HAP-1 (cell line): ENCODE measurements at places on chromosomes 4 and X.
A peak's percentile ranks its signal among the peaks of the same experiment; 100 is the strongest.

- no peak for DNase-seq
Observed at GRCh38 chr4:139685180-139685579, 19.6 kb downstream of the MGST2 start.

DNA sequence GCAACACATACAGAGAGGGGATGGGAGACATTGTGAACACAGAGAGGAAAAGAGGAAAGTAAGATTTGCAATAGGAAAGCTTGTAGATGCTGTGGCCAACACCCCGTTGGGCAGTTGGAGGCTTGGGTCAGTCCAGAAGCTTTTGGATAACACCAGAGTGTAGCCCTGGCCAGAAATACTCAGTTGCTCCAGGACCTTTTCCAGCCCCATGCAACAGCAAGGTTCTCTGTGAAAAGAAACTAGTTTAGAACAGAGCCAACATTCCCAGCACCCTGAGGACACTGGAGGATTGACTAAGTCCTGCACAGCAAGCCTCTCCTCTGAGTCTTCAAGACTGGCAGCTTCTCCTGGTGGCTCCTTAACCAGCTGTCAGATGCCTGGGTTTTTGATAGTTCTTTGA, 27.9 kb upstream of the NAF1 start:
- no peak for DNase-seq

GRCh38 chrX:154719132-154719675, 31.7 kb downstream of the GAB3 start:
- no peak for DNase-seq

GRCh38 chr4:119049342-119049741, 86.3 kb upstream of the MYOZ2 start:
- no peak for DNase-seq

- no peak for DNase-seq
Observed at GRCh38 chrX:130885508-130885907, 17.5 kb downstream of the ENOX2 start.

GRCh38 chr4:94307231-94307871, 35.3 kb downstream of the HPGDS start:
- DNase-seq, result no peak

DNA sequence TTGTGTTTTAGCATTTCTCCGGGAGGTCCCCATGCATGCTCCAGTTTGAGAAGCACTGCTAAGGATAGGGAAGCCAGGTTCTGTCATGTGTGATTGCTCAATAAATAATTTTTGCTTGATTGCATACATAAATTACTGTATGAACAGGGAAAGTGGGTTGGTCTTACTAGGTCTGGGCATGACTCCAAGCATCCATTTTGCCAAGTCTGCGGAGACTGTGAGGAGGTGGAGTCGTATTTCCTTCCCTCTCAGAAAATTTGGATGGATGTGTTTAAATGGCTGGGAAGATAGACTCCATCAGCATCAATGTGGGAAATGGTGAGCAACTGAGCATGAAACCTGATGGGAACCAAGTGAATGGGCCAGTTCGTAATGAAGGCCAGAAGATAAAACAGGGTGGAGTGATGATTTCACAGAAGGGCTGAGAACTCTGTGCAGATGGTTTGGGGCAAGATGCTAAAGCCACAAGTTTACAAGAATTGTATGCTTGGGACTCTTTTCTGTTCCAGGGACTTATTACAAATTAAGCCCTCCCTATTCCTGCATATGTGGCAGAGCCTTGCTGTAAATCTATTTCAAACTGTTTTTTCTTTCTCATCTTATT, 84.1 kb downstream of the NHS start:
- no peak for DNase-seq

DNA sequence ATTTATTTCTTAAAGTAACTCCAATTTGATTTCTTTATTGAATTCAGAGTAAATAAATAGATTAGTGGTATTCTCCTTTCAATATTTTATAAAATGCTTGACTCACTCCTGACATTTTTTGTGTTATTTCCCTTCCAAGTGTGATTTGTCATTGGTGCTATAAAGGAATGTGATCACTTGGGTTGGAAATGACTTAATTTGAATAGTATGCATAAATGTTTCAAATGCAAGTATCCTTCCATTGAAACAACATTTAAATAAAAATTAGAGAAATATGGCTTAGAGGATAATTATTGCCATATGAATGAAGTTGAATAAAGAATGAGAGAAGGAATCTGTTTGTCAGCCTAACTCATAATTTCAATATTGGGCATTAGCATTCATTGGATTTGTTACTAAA, 182.7 kb downstream of the PABPC4L start:
- no peak for DNase-seq

DNA sequence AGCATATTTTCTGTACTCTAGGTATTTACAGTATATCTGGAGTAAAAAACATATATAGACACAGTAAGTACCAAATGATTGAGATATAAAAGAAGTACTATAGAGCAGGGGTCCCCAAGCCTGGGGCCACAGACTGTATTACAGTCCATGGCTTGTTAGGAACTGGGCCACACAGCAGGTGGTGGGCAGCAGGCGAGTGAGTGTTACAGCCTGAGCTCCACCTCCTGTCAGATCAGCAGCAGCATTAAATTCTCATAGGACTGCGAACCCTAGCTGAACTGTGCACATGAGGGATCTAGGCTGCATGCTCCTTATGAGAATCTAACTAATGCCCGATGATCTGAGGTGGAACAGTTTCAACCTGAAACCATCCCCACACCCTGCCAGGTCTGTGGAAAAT, 300.7 kb downstream of the NR3C2 start:
- no peak for DNase-seq

DNA sequence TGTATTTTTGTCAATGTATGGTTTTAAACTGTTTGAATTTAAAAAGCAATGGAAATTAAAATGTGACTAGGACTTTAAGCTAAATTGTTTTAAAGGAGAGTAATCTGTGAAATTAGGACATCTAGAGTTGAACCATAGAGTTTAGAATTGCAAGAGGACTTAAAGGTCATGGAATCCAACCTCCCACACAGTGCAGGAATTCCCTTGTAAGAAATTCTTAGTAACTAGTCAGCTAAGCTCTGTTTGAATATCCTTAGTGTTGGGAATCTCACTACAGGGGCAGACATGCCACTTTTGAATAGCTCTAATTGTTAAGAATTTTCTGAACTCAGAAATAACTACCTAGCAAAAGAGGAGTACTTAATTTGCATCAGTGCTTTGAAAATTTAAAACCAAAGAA, 292.9 kb downstream of the IL1RAPL1 start:
- DNase-seq, result peak; percentile 10

GRCh38 chr4:124325690-124326089, 386.8 kb downstream of the ANKRD50 start:
- no peak for DNase-seq

DNA sequence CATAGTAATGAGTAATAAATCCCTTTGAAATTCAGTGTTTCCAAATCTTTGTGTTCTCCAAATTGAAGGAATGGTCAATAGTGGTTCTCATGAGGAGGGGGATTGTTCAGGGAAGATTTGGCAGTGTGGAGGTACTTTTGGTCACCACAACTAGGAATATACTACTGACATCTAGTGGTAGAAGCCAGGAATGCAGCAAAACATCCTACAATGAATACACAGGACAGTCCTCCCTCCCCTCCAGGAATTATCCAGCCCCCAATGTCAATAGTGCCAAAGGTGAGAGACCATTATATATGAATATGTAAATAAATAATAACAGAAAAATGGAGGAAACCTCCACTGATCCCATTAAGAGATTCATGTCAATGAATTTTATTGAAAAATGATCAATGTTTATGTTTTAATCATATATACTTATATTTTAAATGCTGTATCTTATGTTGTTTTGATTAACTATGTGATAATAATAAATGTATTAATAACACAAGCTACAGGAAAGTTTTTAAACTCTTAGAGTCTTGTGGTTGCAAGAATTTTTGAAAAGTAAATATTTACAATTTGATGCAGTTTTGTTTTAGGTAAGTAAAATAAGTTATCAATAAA, 14.4 kb upstream of the FAM9A start:
- peak; percentile 12 for DNase-seq

- DNase-seq, result no peak
Observed at GRCh38 chr4:38082424-38083385, 122.5 kb downstream of the PTTG2 start.

GRCh38 chr4:163540977-163541376, 46.5 kb downstream of the TMA16 start:
- DNase-seq, result no peak

DNA sequence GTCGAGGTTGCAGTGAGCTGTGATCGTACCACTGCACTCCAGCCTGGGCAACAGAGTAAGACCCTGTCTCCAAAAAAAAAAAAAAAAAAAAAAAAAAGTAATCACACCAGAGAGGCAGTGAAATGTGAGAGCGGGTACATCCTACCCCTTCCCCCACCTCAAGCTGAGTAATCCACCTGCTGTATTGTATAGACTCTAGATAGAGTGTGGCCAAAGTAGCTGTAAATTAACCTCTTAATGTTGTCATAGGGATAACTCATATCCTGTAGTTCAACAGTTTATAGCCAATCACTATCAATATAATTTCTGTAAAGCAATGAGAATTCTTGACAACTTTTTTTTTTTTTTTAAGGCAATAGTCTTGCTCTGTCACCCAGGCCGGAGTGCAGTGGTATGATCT, 30.8 kb downstream of the TNIP2 start:
- no peak for DNase-seq

GRCh38 chr4:38805530-38806145, 1.0 kb upstream of the TLR1 start:
- DNase-seq, result no peak

- DNase-seq, result no peak
Observed at GRCh38 chr4:38424151-38424871, 239.7 kb upstream of the KLF3 start.

GRCh38 chrX:147550217-147550616, 361.5 kb upstream of the FMR1 start:
- peak; percentile 28 for DNase-seq

DNA sequence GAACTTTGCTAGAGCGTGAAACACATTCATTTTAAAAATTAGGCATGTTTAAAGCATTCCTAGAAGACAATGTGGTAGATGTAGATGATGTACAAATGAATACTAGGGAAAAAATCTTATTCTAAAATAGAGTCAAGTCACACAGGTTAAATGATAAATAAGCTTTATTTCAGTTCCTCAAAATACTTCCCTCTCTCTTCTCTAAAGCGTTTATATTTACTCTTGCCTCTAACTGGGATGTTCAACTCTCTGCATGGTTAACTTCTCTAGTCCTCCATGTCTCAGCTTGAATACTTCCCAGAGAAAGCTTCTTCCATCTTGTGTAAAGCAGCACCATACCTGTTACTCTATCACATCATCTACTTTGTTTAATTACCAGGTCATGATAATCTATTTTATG, 30.9 kb upstream of the GLRA3 start:
- no peak for DNase-seq

DNA sequence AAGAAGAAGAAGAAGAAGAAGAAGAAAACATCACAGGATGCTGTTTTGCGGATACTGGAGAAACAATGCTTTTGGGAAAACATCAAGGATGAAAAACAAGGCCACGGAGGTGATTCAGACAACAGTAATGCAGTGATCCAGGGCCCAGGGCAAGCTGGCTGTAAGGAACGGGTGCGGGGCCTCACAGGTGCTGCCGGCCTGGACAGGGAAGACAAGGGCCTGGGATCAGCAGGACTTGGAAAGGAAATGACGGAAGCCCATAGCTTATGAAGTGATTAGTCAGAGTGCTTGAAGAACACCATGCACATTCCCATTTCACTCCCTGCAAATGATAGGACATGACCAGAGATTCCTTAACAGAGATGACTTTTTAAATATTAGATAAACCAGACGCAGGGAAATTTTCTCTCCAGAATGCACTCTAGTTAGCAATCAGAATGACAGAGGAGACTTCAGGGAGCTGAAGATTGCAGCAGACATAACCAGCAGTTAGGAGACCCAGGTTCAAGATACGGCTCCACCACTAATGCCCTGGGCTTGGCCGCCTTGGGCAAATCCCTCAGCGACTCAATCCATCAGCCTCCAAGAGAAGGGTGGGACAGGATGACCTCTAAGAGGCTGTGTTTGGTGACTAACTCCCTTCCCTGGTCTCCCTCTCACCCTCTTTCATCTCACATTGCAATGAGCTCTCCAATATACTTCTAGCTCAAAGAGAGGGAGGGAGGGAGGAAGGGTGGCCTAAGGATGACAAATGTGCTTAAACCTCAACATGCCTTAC, 54.1 kb downstream of the APBB2 start:
- no peak for DNase-seq

GRCh38 chrX:74509989-74510388, 88.7 kb downstream of the SLC16A2 start:
- DNase-seq, result no peak

DNA sequence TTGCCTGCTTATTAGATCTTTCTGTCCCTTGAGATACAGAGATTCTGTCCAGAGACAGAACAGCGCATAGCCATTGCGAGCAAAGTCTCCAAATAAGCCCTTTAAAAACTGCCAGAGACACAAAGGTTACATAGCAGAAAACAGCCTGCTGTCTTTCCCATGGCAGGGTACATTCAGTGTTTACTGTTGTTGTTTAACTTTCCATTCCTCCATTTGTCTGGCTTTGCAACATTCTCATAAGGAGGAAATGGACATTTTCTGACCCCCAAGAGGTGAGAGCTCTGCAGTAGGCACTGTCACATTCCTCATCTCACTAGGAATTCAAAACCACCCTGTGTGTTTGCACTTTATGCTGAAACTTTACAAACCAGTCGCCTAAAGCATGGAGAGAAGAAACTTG, 48.3 kb downstream of the PDE5A start:
- no peak for DNase-seq

- DNase-seq, result no peak
Observed at GRCh38 chrX:100405424-100405823, 4.6 kb downstream of the PCDH19 start.

GRCh38 chrX:39144956-39145355, 343.7 kb downstream of the MID1IP1 start:
- DNase-seq, result no peak
